ENCODE measurements at places on chromosomes 12 and 14.

GRCh38 chr12:26987634-26988424 lies 26.4 kb downstream of the TM7SF3 start:
- DNase-seq: no peak

- DNase-seq: no peak
Observed at GRCh38 chr12:70646850-70647249, 9.6 kb upstream of the PTPRB start.

GRCh38 chr12:43112101-43112920 lies 439.7 kb downstream of the ADAMTS20 start:
- no peak for DNase-seq

- no peak for DNase-seq
Observed at GRCh38 chr12:53288322-53288721, 7.0 kb upstream of the PFDN5 start.

DNA sequence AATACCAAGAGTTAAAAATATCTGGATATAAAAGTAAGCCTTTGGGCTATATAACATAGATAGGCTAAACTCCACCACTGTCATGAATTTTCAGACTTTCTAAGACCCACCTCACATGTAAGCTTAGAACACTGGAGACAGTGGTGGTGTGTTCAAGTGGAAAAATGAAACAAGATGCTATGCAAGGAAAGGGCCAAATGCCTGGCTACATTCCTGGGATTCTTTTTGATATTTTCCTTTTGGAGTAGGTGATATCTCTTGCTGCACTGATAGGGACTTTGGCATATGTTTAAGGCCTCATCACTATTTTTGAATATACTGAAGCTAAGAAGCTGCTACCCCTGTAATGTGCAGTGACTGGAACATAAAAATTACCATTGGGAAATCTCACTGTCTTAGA lies 341.3 kb downstream of the SLC16A7 start:
- DNase-seq: no peak

- no peak for DNase-seq
Observed at GRCh38 chr14:61381553-61381952, 60.2 kb downstream of the PRKCH start.

DNA sequence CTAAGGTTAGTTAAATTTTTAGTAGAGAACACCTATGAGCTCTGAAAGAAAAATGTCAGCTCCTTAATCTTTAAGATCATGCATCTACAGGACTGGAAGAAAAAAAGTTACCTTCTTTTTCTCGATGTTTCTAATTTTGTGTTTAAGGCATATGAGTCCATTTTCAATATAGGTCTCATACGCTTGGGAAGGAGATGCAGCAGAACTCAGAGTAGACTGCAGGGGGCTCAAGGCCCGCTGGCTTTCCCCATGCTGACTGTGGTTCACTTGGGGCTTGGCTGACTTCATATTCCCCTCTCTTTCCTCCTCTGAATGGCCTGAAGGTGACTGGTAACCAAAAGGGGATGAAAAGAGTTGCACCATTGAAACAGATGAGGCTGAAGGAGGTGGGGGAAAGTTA lies 1.5 kb downstream of the CAPRIN2 start:
- DNase-seq: peak; percentile 10

DNA sequence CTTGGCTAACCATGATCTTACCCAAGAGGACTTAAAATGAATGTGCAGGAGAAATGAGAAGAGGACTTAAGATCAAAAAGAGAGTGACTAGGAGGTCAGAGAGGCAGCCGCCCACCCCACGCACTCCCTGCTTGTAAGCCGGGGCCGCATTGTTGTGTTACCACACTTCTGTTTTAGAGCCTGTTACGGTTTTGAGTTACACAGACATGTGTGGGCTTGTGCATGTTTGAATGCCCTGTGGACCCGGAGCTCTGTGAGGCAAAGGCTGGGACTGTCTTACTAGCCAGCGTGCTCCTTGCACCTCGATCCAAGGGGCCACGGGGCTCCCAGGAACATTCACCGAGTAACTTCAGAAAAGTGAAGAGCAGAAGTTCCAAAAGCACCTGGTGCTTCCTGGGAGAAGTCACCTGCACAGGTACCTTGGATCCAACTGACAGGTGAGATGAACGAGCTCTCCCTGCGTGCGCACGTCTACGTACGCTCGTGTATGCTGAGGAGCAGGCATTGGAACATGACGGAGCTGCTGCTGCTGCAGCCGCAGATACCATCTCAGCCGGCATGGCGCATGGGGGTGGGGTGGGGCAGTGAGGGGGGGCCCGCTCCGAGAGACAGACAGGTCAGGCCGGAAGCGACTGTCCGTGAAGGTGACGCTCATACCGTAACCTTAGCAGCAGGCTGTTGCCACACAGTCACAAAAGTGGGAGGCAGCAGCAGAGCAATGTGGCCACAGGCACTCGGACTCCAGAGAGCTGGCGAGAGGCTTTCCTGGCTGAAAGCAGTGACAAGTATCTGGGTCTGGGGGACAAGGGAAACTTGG lies 23.7 kb downstream of the SFSWAP start:
- DNase-seq: no peak

GRCh38 chr14:95695913-95696312 lies 9.7 kb downstream of the TCL1B start:
- no peak for DNase-seq

Measured in GM19239 (cell line).